Cardiac septum (tissue), 1 donor: ENCODE measurements at places on chromosomes 7 and 10. TPM values are rescaled to one million over a fixed set of nuclear protein-coding genes. Genes with fewer than 3 reads are reported as not detected.

GRCh38 chr7:6181136-6181535 lies 91.3 kb downstream of the CYTH3 start:
- no peak for DNase-seq

The INMT gene
- total RNA-seq = 17.3 TPM

GRCh38 chr10:1658658-1659057 lies 78.7 kb downstream of the ADARB2 start:
- no peak for DNase-seq

DNA sequence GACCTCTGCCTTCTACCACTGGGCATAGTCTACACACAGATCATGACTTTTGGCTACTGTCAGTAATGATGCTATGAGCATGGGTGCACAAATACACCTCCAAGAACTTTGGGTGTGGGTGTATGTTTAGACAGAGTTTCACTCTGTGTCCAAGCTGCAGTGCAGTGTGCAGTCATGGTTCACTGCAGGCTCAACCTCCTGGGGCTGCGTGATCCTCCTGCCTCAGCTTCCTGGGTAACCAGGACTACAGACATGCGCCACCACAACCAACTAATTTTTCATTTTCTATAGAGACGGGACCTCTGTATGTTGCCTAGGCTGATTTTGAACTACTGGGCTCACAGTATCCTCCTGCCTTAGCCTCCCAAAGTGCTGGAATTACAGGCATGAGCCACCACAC lies 194.4 kb downstream of the NSUN6 start:
- DNase-seq = no peak

GRCh38 chr7:137847568-137848050 lies 835 bp upstream of the DGKI start:
- DNase-seq = no peak

GRCh38 chr7:94556028-94556427 lies 46.4 kb downstream of the CASD1 start:
- no peak for DNase-seq

- peak; percentile 63 for DNase-seq
Observed at GRCh38 chr7:155993420-155994278, 181.4 kb upstream of the SHH start.

DNA sequence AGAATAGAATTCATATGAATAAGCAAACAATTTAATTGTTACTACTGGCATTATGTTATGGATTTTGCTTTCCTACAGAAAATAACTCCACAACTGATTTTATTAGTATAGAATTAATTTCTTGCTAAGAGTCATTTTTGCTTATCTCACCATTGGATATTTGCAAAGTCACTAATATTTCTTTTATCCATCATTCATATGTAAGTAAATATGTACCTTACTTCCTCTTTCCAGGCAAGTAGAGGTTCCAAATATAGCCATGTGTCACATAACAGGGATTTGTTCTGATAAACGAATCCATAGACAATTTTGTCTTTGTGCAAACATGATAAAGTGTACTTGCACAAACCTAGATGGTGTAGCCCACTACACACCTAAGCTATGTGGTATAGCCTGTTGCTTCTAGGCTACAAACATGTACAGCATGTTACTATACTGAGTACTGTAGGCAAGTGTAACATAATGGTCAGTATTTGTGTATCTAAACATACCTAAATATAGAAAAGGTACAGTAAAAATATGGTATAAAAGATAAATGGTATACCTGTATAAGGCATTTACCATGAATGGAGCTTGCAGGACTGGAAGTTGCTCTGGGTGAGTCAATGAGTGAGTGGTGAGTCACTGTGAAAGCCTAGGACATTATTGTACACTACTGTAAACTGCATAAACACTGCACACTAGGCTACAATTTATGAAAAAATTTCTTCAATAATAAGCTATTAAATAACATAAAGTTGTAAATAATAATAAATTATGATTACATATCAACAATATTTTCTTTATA lies 18.3 kb downstream of the KLLN start:
- DNase-seq = no peak

DNA sequence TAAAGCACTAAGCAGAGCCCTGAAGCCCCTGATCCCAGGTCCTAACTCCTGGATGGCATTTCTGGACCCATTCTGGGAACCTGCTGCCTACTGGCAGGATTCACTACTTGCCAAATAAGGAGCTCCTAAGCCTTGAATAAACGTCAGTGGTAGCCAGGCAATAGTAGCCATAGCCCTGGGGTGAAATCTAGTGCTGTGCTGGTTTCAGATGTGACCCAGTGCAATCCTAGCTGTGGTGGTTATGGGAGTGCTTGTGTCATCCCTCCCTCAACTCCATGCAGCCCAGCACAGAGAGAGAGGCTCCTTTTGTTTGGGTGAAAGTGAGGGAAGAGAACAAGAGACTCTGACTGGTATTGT lies 43.7 kb downstream of the PCLO start:
- no peak for DNase-seq

DNA sequence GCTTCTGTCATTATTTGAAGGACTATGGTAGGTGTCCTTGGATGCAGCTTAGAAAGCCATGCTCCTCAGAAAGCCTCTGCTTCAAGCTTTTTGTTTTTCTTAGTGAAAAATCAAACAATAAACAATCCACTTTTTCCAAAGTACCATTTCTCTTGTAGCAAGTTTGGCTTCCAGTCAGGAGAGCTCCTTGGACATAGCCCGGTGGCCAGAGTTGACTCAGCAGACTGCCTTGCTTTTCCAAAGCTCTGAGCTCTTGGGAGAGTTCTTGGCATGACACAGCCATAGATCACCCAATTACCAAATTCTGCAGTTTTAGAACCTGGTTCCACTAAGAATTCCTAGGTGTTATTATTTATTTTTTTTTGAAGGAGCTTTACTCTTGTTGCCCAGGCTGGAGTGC lies 189.4 kb upstream of the MTPN start:
- DNase-seq = no peak

DNA sequence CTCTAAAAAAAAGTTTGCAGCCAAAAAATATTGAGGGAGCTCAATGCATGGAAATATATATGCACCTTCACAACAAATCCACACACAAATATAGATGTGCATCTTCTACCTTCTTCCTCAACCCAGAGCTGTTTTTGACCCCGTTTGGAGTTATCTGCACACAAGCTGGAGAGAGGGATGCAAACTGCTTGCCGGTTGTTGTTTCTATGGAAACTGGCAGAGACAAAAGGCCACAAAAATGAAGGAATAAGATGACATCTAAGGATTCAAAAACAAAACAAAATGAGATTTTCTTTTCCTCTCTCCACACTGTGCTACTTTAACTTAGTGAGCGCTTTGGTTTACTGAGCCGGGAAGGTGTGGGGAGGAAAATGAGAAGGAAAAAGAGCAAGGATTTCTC lies 210.2 kb upstream of the AGK start:
- DNase-seq = no peak

GRCh38 chr10:133257489-133258065 lies 19.1 kb downstream of the ADAM8 start:
- DNase-seq = peak; percentile 94

DNA sequence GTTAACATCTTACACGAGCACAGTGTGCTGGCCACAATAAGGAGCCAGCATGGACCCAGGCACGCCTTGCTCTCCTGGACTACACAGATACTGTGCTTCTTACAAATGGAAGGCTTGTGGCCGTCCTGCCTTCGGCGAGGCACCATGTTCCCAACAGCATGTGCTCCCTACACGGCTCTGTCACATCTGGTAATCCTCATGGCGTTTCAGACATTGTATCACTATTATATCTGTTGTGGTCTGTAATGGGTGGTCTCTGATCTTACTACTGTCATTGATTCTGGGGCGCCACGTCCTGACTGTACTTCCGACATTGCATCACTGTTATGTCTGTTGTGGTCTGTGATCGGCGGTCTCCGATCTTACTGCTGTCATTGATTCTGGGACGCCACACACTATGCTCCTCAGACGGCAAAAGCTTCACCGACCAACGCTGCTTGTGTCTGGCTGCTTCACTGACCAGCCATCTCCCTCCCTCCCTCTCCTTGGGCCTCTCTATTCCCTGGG lies 195.4 kb downstream of the MAD1L1 start:
- DNase-seq = peak; percentile 53

The SLC18A3 gene
- total RNA-seq = not detected

- DNase-seq = no peak
Observed at GRCh38 chr10:19178675-19179074, 130.1 kb downstream of the MALRD1 start.

DNA sequence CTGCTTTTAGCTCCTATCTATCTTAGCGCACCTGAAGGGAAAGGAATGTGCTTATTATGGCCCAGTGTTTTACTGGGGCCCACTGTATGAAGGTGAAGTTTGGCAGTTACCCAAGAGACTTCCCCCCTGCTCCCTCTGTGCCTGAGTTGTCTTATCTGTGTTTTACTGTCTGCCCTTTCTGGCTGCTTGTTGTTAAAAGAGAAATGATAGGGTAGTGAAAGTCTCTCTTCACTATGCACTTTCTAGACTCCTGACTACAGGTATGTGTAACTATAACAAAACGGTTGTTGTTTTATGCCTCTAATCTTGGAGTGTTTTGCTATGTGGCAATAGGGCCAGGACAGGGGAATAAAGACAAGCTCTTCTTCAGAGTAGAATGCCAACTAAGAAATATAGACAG lies 326.9 kb downstream of the KIF20B start:
- DNase-seq = no peak

The COL28A1 gene
- 0.51 TPM for total RNA-seq

- DNase-seq = no peak
Observed at GRCh38 chr7:116188-116981, 76.0 kb upstream of the FAM20C start.

The ACBD7 gene
- total RNA-seq = not detected

DNA sequence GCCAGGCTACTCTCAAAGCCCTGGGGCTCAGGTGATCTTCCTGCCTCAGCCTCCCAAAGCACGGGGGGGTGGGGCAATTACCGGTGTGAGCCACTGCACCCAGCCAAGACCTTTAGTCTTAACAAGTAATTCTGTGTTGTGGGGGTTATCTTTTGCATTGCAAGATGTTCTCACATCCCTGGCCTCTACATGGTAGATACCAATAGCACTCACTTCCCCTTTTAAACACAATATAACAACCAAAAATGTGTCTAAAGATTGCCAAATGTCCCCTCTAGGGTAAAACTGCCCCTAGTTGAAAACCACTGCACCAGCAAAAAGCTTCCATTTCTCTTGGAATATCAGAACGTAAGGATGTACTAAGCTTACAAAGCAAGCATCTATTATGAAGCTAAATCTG lies 225.0 kb downstream of the CTNNA3 start:
- no peak for DNase-seq

- DNase-seq = no peak
Observed at GRCh38 chr10:28939281-28940157, 262.2 kb downstream of the BAMBI start.

The FAM25G gene
- total RNA-seq = not detected

The AMZ1 gene
- total RNA-seq = 0.08 TPM

GRCh38 chr7:12570168-12570533 lies 369 bp upstream of the SCIN start:
- no peak for DNase-seq

The SLC16A9 gene
- total RNA-seq = 1.5 TPM

GRCh38 chr10:29132551-29133111 lies 156.2 kb upstream of the LYZL1 start:
- no peak for DNase-seq

DNA sequence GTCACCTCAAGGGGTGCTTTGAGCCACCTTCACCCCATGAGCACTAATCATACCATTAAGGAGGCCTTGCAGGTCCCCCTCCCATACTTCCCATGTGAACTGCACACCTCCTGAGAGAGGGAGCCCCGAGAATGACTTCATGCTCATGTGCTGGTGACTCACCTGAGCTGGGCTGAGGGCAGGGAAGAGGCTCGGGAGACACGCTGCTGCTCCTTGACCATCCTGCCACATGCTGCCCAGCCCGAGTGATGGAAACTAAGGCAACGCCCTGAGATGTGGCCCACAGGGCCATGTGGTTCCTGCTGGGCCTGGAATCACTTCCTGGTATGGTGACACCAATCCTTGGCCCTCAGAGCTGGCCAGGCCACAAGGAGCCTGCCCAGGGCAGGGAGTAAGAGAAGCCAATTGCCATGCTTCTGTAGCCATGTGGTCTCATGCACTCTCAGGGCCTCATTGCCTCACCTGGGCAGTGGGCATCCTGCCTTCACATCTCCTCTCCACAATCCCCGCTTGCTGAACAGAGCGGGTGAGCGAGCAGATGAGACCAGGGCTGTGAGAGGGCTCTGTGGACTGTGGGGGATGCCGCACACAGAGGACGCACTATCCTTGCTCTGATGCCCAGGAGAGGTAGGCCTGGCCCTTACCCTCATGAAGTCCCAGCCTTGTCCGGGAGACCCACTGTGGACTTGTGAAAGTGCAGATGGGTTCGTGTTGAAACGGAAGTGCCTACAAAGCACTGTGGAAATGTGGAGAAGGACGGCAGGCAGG lies 18.3 kb upstream of the PPIF start:
- DNase-seq = no peak

GRCh38 chr10:57689596-57690297 lies 577.9 kb downstream of the IPMK start:
- no peak for DNase-seq

DNA sequence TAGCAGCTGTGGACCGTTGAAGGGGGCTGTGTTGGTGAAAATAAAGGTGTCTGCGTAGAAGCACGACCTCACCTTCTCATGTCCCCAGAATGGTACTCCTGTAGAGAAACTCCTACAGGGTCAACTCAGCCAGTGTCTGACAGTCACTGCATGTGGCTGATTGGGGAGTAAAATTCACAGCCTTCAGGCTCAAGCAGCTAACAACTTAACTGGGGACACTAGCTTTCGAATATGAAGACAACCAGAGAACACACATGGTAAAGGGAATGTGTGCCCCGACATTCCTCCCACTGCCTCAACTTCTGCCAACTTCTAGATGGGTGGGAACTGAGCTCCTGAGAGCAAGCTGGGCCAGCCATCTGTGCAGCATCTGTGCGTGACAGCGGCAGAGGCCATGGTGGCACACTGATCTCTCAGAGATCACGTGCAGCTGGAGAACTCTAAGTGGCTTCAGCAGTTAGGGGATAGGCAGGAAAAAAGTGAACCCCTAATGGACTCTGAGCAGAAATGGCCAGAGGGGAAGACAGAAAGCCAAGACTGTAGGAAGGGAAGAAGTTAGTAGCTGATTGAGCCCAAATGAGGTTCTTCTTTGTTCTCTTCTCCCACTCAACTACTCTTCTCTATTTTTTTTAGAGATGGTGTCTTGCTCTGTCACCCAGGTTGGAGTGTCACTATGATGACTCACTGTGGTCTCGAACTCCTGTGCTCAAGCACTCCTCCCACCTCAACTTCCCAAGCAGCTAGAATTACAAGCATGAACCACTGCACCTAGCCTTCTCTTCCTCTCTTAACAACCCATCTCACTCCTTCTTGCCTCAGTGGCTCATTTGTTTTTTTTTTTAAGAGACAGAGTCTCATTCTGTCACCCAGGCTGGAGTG lies 280.8 kb downstream of the ZEB1 start:
- no peak for DNase-seq

The SH2D4B gene
- not detected for total RNA-seq

DNA sequence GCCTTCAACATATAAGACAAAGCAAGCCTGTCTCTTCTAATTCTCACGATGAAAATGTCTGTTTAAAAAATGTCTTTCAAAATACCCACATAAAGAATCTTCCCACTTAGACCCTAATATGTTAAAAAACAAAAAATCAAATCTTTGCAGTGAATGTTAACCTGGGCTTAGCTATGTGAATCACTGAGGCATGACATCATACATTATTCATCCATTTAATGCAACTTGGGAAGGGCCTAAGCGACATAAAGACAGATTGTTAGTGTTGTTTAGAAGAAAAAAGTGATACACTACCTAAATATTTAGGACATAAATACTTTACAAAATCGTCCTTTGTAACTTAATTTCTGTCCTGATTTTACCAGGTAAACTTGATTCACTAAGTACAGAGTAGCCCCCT lies 648.5 kb upstream of the NRP1 start:
- DNase-seq = no peak
